Nephron progenitor cell (in vitro differentiated cells): ENCODE measurements at places on chromosomes 7 and 10.

DNA sequence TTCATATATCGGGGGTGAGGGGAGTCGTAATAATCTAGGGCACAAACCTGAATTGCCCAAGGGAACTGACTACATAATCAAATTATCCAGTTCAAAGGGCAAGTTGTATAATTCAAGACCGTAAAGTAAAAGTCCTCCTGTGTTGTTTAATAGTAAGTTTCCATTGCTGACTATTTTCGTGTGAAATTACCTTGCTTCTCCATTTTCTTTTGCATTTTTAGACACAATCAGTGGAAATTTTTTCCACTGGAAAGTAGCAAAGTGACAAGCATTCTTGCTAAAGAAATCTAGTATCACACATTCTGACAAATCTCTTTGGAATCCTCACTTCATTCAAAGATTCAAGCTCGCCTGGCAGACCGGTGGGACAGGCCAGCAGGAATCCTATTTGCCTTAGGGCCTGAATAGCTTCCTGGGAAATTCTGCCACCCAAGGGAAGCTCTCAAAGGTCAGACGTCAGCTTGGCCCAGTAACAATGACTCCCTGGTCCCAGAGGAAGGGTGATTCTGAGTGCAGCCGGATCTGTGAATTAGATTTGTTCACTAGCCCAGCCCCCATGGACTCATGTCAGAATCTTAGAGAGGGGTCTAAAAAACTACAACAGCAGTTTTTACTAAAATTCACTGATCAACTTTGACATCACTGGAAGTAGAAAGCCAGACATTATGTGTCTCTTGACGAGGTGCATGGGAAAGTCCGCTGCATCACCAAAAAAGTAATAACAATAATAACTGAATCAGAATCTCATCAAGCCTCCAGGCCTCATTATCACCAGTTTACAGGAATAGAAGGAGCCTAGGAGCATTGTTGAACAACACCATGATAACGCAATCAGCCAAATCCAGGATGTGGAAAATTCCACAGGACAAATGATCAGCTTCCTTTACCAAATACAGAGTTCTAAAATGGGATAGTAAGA, 161.0 kb downstream of the SKIDA1 start:
- DNase-seq: peak; percentile 25

GRCh38 chr10:118694848-118695247, 59.9 kb downstream of the CACUL1 start:
- DNase-seq: no peak

DNA sequence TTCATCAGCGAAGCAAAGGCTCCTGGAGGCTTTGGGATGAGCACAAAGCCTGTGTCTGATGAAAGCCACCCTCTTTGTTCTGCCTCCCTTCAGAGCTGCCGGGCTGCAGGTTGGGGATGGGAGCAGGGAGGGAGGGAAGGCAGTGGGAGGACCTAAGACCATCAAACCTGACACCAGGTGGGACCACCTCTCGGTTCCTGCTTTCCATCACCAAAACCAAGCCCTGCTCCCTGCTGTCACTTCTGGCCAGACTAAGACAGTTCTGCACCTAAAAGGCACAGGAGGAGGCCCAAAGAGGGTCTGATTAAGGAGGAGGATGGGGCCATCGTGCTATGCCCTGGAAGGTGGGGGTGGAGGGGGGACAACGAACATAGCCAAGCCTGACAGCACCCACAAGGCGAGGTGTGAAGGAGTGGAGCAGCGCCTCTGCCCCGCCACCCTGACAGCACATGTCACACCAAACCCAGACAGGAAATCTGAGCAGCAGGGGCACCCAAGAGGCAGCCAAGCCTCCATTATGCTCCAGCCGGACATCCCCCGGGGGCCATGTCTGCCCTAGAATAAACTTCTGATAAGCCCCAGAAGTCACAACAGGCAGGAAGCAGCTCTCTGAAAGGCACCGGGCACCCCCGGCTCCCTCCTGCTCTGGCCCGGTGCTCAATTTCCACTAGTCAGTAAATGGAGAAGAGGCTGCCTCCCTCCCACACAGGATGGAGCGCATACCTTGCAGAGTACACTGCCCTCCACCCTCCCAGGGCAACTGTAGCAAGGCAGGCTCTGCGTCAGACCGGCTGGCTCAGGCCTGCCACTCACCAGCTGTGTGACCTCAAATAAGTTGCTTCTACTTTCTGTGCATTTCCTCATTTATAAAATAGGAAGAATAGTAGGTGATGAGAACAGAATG, 48.9 kb downstream of the DLG5 start:
- DNase-seq: peak; percentile 63

- no peak for DNase-seq
These were observed 46.8 kb downstream of the ERLIN1 start for GRCh38 chr10:100138921-100139496.

GRCh38 chr10:50541921-50542320, 81.8 kb downstream of the SGMS1 start:
- DNase-seq: no peak

- DNase-seq: no peak
These were observed 75.4 kb upstream of the PPP1R3C start for GRCh38 chr10:91708174-91708861.

DNA sequence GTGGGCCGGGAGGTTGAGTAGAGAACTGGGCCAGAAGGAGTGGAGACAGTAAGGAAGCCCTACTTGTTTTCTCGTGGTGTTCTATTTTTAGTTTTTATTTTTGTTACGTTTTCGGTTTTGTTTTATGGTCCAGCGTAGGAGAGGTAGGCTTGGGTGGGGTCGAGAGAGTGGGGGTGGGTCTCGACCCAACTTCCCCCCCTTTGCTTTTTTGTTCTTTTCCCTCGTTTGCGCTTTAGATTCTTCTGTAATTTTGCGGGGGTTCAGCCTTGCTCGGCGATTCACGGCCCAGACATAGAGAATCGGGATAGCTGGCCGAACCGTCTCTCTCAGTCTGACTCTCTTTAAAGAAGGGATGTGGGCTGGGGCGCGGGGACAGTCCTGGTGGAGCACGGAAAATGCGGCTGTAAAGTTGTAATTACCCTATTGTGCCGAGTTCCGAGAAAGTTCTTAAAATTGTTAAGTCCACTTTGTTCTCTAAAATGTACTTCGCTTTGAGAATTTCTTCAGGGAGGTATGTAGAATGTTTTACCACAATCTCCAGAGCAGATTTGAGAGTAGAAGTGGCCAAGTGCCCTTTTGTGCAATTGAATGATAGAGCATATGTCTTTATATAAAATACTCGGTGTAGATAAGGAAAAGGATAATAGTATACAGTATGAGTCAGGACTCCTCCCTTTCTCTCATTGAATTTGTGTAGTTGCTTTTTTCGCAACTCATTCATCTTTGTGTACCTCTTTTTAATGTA, 816 bp downstream of the DMTF1 start:
- peak; percentile 33 for DNase-seq

DNA sequence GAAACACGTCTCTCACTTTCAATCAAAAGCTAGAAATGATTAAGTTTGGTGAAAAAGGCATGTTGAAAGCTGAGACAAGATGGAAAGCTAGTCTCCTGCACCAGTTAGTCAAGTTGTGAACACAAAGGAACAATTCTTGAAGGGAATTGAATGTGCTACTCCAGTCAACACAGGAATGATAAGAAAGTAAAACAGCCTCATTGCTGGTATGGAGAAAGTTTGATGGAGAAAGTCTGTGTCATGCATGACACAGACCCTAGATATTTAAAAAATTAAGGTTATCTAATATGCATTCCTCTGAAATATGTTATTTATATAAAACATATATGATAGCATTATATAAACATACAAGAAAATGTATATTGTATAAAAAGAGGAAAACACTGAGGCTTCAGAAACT, 699.4 kb upstream of the FZD8 start:
- no peak for DNase-seq

- peak; percentile 1 for DNase-seq
These were observed 674.4 kb downstream of the TYW1 start for GRCh38 chr7:67671006-67671548.

DNA sequence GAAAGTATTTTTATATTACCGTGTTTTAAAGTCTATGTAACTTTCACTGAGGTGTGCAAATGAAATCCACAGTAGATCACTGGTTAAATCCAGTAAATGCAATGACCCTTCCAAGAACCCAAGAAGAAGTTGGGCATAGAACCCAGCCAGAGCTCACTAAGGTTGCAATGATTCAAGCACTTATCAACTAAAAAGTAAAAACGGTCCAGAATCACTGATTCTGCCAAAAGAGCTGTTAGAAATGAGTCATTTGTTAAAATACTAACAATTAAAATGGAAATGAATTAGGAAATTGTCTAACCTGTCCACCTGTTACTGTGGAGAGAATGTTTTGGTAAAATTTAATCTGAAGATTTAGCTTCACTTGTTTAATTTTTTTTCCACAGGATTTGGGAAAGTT, 74.4 kb downstream of the ANK3 start:
- DNase-seq: no peak
